Activated CD4-positive, alpha-beta T cell treated with anti-CD3 and anti-CD28 coated beads, Interleukin-2, amount 50 U/mL, for 24 hours (primary cell): ENCODE measurements at places on chromosomes 16 and 17.

- no peak for DNase-seq
Measured at GRCh38 chr17:10233161-10233560, 34.8 kb upstream of the GAS7 start.

GRCh38 chr16:69073181-69073702, 32.2 kb upstream of the HAS3 start:
- no peak for DNase-seq

DNA sequence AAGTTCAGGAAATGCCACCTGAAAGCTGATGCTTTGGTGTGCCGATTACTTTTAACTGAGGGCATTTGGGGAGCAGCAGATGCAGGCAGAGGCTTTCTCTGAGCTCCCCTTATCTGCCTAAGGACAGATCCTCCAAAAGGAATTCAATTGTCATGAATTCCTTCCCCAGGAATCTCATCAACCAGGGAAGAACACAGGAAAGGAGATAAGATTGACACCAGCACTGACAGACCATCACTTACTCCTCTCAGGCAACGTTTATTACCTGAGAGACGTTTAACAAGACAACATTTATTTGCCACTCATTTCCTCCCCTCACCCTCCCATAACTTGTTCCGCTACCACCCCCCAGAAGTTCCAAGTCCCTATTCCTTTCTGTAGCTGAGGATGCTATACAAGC, 17.6 kb upstream of the CDRT4 start:
- no peak for DNase-seq

- no peak for DNase-seq
Measured at GRCh38 chr16:14015948-14016347, 55.2 kb upstream of the MRTFB start.

GRCh38 chr17:82943339-82943738, 103.5 kb upstream of the ZNF750 start:
- no peak for DNase-seq

- DNase-seq: no peak
Measured at GRCh38 chr16:49489686-49490320, 116.2 kb downstream of the C16orf78 start.

DNA sequence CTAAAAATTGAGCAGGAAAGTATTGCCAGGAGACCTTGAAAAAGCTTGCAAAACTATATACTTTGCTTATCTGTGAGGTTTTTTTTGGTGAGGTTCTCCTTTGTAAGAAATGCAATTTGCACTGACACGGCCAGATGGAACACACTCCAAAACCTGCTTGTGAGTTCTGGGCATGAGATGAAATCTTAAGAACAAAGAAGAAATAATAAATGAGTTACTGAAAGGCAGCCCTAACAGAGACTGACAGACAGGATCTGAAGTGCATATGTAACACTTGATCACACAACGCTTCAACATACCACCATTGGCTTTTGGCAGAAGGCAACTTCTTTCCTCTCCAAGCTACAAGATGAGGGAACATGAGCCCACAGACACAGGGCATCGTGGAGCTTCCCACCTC, 82.6 kb downstream of the USP31 start:
- DNase-seq: no peak

DNA sequence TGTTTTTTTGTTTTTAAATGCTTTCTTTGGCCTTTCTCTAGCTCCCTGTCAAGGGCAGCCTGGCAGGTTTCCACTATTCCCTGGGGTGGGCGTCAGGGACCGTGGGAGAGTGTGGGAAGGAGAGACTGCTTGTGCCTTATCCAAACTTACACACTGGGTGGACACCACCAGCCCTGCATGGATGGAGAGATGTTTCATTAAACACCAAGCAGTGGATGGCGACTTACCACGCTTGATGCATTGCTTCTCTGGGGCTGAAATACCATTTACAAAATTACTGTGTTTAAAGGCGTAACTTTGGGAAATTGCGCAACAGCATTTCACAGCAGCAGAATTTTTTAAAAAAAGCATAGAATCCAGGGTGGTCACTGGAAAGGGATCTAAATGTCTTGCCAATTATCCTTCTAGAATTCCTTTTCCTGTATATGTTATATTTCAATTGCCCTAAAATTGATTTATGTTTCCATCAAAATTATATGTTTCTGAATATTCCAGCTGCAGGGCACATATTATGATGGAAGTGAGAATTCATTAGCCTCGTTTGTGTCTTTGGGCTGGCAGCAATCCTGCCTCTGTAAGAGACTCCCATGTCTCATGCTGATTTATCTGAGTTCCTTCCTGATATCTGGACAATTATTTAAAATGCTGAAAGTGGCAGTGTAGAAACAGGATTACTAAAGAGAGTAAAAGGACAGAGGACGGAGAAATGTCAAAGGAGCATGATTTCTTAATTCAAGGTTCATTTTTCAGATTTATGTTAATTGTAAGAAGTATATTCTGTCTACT, 247.3 kb downstream of the GRIN2A start:
- DNase-seq: no peak

GRCh38 chr17:71948703-71949422, 172.0 kb upstream of the SOX9 start:
- DNase-seq: no peak

DNA sequence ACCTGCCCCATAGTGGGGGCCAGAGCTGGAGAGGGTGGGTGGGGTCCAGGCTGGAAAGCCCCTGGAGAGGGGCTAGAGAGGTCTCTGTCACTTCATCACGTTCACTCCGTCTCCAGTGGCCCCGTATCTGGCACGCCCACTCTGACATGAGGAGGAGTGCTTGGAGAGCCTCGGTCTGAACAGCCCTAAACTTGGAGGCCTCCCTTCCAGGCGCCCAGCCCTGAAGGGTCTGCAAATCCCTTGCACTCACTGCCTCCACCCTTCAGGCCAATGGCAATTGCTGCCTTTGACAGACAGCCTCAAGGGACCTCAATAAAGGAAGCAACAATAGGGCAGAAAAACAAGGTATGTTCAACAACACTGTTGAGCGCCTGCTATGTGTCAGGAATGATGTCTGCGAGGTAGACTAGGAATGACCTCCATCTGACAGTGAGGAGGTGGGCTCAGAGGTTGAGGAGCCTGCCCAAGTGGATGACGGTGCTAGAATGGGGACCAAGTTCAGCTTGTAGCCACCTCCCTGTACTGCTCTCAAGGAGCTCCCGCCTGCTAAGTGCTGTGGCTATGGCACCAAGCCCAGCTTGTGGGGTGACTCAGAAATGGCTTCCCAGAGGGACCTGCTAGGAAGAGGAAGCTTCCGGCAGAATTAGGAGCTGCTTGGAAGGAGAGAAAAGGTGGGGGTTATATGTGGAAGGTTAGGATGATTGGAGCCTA, 2.9 kb upstream of the EPX start:
- DNase-seq: no peak

GRCh38 chr16:79009896-79010295, 590.6 kb downstream of the MAF start:
- DNase-seq: no peak

- no peak for DNase-seq
Measured at GRCh38 chr17:50631908-50632571, 2.6 kb upstream of the ABCC3 start.

DNA sequence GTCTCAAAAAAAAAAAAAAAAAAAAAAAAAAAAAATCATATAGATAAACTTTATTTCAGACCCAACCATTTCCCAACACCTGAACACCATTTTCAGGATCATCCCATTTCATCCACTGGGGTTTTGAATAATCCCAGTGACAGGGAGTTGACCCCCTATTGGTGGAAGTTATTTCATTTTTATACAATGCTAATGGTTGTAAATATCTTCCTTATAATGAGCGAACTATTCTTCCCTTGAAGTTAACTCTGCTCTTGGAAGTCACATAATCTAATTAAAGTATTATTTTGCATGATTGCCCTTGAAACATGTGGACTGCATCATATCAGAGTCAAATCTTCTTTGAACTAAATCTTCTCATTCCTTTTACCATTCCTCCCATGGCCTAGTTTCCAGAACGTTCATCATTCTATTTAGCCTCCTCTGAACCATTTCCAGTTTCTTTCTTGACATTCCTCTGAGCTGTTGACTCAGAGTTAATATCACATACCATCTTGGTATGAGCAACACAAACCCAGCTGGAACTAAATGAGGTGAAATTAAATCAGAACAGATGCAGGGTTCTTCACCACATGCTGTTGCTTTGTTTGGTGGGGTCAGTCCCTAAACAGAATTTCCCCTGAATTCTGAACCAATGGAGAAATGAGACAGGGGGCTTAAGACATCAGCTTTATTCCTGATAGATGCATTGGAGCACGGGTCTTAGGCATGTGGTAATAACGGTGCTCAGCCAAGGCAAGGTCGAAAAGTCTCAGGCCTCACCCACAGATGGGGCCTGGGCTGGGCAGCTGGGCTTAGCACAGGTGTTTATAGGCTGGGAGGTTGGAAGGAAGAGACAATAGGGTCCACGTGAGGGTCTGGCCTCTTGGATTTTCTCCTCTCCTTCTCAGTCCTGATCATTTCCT, 8.9 kb downstream of the HSD17B2 start:
- DNase-seq: no peak

DNA sequence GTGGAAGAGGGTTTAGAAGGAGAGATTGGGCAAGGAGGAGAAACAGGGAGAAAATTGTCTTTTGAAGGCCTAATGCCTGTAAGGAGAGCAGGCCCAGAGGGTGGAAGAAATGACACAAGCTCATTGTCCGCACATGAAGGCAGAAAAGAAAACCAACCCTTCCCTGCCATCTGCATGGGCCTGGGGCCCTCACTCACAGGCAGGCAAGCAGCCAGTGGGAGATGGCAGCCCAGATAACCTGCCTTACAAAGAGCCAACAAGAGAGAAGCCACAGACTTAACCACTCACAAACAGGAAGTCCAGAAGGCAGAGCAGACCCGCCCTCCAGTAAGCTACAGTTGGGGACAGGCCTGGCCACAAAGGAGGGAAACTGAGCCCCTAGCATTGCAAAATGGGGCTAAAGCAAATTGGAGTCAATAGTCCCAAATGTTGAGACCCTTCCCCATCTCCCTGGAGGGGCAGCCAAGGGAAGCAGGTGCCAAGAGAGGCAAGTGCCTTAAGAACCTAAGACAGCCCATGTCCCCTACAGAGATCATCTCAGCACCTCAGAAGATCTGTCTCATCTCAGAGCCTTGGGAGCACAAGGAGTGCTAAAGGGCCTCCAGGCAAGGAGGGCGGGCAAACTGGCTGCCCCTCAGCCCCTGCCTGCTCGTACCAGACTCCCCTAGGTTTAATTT, 7.3 kb upstream of the TSPOAP1 start:
- DNase-seq: no peak

GRCh38 chr17:51228161-51228560, 31.7 kb downstream of the MBTD1 start:
- no peak for DNase-seq

GRCh38 chr16:57372372-57373116, at the start of gene CX3CL1:
Gene CX3CL1, plus strand, starts transcription at chr16:57372490. Its CDS starts 79 bp downstream, at chr16:57372569.
- no peak for DNase-seq

GRCh38 chr16:85541980-85542900, 70.9 kb upstream of the GSE1 start:
- no peak for DNase-seq

DNA sequence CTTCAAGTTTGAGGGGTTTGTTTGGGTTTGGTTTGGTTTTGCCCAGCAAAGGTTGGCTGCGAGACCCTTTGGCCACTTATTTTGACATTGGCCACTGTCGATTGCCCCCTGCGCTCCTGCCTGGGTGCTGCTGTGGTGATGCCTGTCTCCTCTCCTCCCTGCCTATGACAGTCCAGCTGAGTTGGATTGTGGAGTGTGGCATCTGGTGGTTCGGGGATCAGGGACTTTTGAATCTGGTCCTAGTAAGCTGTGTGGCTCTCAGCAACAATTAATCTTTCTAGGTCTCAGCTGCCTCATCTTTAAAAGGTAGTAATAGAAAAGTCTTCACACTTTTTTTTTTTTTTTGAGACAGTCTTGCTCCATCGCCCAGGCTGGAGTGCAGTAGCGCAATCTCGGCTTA, 27.1 kb downstream of the CDK5RAP3 start:
- no peak for DNase-seq

- DNase-seq: no peak
Measured at GRCh38 chr16:69404275-69404805, 18.5 kb upstream of the TERF2 start.

GRCh38 chr17:73335591-73336407, 24.0 kb upstream of the CDC42EP4 start:
- no peak for DNase-seq

GRCh38 chr16:67663877-67664222, 2.7 kb downstream of the ENKD1 start:
- no peak for DNase-seq

GRCh38 chr16:28537964-28538732, 626 bp downstream of the NUPR1 start:
- no peak for DNase-seq

GRCh38 chr16:2237493-2238149, 1.4 kb downstream of the DNASE1L2 start:
- no peak for DNase-seq
